ENCODE measurements at places on chromosomes 1 and 21. TPM values are rescaled to one million over a fixed set of nuclear protein-coding genes. Genes with fewer than 3 reads are reported as not detected.

The KRTAP21-1 gene
- not detected for total RNA-seq

The CC2D1B gene
- 33.1 TPM for total RNA-seq

The TMEM61 gene
- 8.3 TPM for total RNA-seq

The BEND5 gene
- total RNA-seq, result 7.3 TPM

The GUCA2B gene
- not detected for total RNA-seq

The GRIK1 gene
- total RNA-seq, result 0.33 TPM

The MYBPHL gene
- total RNA-seq, result not detected

The GPR52 gene
- total RNA-seq, result 5.9 TPM

The CRP gene
- 0.48 TPM for total RNA-seq

The GUCA2A gene
- total RNA-seq, result 8.8 TPM

The PRDM16 gene
- total RNA-seq, result 3.8 TPM

The PTGFRN gene
- total RNA-seq, result 10.6 TPM

The HSD3B1 gene
- not detected for total RNA-seq

The NBPF4 gene
- total RNA-seq, result not detected

The COPA gene
- 170 TPM for total RNA-seq

The TMIGD3 gene
- 14.6 TPM for total RNA-seq

The ATP5IF1 gene
- total RNA-seq, result 138 TPM

The TGFB2 gene
- 1.6 TPM for total RNA-seq

The DIPK1A gene
- total RNA-seq, result 12.1 TPM

The FLVCR1 gene
- total RNA-seq, result 4.0 TPM

The RCAN3 gene
- 22.7 TPM for total RNA-seq

The DCST1 gene
- total RNA-seq, result 0.66 TPM

The LCE1B gene
- not detected for total RNA-seq

The MFSD2A gene
- 3.0 TPM for total RNA-seq
